ENCODE measurements at places on chromosomes 5 and 9.

DNA sequence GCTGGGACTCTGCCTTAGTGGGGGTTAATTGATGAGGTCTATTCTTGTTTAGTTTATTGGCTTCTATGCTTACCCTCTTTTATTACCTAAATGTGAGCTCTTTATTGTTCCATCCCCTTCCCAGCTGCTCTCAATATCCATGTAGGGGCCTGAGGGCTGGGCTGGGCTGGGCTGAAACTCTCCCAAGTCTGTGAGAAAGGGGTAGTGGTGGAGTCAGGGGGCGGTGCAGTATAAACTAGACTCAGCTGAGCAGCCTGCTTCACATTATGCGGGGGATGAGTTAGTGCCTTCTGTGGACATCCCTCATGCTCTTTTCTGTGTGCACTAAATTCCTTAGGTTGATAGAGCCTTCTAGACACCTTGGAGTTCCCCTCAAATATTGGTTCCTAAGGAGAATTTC, 451.8 kb upstream of the PTGER4 start:
- DNase-seq: no peak

GRCh38 chr5:77152441-77152840, 58.0 kb upstream of the PDE8B start:
- no peak for DNase-seq

DNA sequence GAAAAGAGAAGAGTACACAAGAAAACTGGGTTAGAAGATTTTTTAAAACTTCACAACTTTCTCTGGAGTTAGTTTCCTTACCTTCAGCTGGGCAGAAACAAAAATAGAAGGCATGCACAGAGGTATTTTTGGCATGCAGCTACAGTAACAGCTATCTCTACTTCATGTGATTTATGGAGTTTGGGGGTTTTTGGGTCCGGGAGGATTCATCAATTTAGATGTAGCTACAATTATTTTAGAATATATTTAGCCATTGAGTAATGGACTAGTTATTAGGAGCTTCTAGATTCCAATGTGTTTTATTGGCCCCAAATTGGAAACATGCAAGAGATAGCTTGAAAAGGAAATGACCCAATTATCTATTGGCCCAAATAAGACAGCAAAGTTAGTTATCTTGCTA, 91.6 kb upstream of the TNFAIP8 start:
- no peak for DNase-seq

DNA sequence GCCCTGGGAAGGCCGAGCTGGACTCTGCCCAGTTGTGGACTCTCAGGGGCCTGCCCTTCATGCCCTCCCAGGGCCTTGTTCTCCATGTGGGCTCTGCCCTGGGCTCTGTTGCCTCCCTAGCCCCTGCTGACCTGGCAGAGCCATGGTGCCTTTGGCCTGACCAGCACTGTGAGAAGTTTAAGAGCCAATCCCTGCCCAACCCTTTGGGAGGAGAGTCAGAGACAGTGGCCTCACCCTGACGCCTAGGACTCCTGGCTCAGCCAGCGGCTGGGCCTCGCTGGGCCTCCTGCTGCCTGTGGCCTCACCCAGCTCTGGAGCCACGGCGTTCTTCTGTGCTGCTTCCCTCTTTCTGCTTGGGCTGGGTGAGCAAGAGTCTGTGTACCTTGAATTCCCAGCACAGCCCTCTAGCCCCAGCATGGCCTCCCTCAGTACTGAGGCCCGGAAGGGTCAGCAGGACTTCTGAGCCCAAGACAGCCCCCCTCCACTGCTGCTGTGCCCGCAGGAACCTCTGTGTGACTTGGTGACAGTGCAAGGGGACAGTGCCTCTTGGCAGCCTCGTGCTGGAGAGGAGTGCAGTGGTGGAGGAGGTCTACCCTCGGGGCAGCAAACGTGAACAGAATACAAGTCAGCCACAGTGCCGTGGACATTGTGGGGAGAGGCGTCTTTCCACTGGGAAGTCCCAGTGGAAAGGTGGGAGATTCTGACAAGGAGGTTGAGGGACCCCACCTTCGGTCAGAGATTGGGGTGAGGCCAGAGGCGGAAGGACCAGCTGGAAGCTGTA, 97.4 kb downstream of the CACNA1B start:
- DNase-seq: no peak

- peak; percentile 15 for DNase-seq
Measured at GRCh38 chr5:155943516-155944407, 383.2 kb upstream of the SGCD start.

DNA sequence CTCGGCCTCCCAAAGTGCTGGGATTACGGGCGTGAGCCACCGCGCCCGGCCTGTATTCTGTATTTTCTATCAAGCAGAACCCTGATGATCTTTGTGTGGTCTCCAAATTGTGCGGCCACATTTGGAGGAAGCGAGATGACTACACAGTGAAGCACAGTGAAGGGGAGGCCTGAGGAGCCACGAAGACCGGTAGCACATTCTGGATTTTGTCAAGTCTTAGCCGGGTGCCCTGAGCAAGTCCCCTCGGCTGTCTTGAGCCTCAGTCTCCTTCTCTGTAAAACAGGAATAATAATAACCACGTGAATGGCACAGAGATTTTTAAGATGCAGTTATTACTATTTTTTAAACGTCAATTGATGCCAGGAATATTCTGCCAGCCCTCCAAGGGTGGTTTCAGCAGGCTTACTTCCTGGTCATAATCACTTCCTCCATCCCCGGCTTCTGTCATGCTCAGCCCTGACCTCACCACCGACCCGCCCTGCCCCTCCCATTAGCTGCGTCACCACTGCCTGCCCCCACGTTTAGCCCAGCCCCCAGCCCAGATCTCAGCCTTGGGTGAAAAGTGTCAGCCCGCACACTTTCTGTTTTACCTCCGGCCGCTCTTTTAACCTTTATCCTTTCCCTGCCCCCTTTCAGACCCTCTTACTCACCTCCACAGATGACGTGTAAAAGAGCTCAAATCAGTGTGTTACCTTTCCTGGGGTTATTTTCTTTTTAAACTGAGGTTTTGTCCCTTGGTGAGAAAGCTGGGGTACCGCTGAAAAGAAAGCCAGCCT, 27.0 kb upstream of the ERGIC1 start:
- DNase-seq: peak; percentile 90

GRCh38 chr5:149216496-149216895, 55.2 kb upstream of the AFAP1L1 start:
- no peak for DNase-seq

GRCh38 chr9:13548535-13548934, 269.0 kb upstream of the MPDZ start:
- no peak for DNase-seq

DNA sequence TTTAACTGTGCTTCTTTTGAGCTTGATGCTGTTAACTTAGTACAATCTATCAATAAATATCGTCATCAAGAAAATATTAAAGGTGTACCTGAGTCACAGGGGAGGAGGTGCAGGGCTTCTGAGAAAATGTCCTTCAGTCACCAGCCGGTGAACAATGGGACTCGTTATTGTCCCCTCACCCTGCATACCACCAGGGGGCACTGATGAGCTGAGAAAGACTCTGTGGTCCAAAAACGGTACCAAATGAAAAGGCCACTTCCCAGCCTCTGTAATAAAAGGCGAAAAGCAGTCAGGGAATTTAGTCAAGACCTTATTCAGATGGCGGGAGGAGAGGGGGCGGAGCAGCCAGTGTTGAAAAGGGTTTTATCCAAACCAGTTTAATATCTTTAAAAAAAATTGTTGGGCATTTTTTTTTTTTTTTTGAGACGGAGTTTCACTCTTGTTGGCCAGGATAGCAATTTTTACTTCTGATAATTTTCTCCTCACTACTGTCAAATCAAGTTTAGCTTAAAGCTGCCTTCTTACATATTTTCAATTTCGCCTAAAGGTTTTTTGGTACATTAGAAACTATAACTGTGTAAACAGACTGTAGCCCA, 271.9 kb upstream of the ADAMTS16 start:
- DNase-seq: peak; percentile 7

GRCh38 chr9:8781458-8781857, 981.9 kb upstream of the DMAC1 start:
- no peak for DNase-seq

DNA sequence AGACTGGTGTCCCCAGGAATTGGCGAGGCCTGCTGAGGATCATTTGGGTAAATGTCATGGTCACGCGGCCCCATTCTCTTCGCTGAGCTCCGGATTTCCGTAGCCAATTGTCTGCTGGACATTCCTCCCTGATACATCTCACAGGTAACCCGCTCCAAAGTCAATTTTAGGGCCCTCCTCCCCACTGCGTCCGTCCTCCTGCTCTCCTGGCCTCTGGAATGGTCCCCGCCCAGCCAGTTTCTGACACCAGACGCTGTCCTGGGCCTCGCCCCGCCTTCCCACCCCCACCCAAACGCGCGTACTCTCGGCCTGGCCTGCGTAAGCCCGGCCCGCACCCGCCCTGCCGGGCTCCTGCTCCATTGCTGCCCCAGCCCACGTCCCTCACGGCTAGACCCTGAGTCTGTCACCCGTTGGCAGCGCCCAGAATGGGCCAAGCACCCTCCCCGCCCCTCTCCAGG, 202.0 kb downstream of the AUH start:
- no peak for DNase-seq

DNA sequence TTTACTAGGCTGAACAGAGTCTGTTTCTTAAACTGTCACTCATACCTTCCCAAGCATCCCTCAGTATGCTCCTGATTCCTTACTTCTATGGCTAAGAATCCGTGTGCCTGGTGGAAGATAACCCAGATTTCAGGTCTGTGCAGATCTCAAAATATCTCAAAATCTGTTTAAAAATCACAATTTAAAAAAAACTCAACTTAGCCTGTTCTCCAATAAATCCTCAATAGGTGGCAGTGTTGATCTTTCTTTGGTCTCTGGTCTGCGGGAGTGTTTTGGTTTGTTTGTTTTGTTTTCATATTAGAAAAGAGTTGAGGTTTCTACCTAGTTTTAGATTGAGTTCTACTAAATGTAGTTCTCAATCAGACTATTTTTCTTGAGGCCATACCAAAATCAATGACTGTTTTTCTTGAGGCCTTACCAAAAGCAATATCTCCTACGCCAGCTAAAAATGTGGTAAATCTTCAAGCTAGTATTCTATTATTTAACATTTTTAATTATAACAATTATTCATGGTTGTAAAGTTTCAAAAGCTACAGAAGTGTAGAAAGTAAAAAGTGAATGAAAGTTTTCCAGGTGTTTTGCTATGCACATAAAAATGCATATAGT, 57.9 kb downstream of the TGFBR1 start:
- DNase-seq: peak; percentile 32

DNA sequence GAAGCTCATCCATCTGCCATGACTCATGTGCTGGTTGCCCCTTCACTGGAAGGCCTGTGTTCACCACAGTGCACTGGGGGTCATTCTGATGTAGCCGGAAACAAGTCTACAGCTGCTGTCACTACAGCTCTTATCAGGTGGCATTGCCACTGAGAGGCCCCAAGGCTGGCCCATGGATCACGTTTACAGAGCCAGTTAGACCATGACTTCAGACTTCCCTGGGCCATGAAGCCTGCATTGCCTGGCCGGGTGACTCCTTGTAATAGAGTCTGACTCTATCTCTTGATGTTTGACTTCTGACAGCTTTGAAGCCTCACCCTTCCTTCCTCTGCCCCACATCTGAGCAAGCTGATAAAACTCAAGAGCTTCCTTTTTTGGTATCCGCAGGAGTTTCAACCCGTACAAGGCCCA, 473.5 kb upstream of the DAP start:
- peak; percentile 19 for DNase-seq

DNA sequence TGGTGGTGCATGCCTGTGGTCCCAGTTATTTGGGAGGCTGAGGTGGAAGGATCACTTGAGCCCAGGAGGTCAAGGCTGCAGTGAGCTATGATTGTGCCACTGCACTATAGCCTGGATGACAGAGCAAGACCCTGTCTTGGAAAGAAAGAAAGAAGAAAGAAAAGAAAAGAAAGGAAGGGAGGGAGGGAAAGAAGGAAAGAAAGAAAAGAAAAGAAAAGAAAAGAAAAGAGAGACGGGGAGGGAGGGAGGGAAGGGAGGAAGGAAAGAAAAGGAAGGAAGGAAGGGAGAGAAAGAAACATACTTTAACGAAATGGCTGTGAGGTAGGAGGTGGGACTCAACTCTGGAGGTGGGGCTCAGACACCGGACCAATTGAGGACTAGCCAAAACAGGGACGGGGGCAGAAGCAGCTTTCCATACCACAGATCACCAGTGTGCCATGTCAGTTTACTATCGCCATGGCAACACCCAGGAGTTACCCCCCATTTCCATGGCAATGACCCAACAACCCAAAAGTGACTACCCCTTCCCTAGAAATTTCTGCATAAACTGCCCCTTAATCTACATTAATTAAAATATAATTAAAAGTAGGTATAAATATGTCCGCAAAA, 21.3 kb downstream of the PTGES start:
- DNase-seq: no peak

DNA sequence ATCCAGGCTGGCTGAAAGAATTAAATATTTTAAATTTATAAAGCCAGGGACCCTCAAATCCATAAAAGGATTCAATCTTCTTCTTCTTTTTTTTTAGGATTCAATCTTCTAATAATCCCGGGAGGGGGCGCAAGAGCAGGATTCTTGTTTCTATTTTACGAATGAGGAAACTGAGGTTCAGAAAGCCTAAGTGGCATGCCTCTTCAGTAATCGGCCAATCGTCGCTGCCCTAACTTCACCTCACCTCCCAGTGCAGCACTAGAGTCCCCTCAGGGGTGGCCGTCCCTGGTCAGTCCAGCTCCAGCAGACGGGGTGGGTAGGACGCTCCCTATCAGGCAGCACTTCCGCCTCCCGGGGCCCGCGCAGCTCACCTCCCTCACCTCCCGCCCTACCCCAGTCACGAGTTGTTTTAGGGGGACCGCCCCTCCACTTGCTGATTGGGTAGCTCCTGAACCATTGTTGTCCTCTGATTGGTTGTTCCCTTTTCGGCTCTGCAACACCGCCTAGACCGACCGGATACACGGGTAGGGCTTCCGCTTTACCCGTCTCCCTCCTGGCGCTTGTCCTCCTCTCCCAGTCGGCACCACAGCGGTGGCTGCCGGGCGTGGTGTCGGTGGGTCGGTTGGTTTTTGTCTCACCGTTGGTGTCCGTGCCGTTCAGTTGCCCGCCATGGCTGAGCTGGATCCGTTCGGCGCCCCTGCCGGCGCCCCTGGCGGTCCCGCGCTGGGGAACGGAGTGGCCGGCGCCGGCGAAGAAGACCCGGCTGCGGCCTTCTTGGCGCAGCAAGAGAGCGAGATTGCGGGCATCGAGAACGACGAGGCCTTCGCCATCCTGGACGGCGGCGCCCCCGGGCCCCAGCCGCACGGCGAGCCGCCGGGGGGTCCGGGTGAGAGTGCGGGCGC, at the start of gene CLTA:
CLTA (plus strand) TSS at position 534 of the 902 bp plus-strand sequence; CDS start at position 670, 136 bp downstream.
- DNase-seq: peak; percentile 97

DNA sequence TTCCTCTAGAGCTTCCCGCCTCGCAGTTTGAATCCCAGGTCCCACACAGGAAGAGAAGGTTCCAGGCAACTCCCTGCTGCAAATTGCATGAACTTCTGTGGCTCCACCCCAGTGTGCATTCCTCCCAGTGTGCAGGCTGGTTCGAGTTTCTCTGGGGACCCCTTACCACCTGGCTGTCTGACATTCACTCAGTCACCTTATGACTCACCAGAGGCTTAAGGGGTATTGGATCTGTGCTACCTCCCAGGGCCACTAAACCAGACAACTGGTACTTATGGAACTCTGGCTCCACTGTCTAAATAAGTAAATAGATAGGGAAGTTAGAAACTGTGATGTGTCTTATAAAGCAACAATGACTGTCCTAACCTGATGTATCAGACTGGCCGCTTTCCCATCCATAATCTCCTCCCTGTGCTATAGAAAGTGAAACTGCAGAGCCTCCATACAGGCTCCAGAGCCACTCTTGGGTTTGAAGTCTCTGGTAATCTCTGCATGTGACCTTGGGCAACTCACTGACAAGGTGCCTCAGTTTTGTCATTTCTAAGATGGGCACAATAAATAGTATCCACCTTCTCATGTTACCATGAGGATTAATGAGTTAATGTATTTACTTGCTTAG, 720.6 kb downstream of the SEMA5A start:
- DNase-seq: no peak
